ENCODE measurements at places on chromosomes 12 and 14.

- DNase-seq: no peak
Measured at GRCh38 chr12:89840162-89840922, 131.7 kb upstream of the ATP2B1 start.

DNA sequence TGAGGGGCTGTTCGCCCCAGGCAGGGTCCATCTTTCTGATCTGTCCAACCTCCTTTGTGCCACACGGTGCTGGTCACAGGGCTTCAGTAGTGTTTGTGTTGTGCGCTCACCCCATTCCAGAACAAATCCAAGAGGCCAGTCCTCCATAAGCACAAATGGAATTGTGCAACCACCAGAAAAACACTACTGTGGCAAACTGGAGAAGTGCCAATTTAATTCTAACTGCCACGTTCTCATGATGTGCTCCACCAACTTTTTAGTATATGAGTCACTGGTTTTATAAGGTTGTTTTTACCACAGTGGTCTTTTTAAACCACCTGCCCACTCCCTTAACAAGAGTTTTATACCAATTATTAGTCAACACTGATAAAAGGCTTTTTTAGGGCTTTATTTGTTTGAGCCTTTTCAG lies 380.2 kb downstream of the NAV3 start:
- no peak for DNase-seq

DNA sequence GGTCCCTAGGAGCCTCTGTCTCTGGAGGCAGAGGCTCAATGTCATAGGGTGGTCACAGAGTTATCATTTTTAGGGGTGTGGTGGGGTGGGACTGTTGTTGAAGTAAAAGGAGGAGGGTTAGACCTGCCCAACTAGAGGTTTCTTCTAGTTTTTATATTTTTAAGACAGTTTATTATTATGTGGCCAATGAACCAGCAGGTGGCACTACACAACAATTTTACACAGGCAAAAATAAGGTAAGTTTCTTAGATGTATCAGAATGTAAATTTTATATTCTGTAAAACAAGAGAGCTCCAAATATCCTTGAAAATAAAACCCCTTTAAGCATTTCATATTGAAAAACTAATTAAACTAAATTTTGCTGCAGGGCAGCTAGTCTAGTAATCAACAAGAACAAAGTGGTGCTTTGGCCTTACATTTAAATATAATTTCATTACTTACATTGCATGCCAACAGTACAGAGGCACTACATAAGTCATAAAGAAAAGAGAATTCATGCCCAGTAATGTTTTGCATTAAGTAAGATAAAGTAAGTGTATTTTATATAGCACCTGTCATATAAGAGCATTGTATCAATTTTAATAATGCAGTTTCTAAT lies 22.2 kb upstream of the OVCH1 start:
- no peak for DNase-seq

DNA sequence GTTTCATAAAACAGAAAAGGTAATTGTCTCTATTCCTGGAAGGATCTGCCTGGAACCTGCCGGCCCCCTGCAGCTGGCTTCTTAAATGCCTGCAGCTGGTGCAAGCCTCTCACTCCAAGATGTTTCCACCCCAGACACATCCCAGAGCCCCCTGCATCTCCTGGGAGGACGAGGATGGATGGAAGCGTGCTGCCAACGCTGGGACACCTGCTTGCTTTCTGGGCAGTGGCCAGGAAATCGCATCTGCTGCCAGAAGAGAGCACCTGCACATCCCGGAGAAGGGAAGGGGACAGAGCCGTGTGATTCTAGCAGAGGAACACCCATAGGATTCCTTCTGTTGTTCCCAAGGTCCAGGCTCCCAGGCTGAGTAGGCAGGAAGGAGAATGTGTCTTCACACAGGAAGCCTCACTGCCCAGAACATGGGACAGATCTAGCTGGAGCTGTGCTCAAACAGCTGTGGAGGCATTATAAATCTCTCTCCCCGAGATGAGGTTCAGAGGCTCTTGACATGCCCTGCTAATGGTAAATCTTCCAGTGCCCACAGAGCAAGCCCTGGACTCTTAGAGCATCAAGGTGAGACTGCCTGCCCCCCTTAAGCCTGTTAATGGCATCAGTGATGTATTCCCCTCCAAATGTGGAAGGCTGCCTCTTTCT lies 138.8 kb upstream of the MAP1LC3B2 start:
- DNase-seq: no peak

GRCh38 chr12:93889516-93890212 lies 212.5 kb downstream of the CRADD start:
- DNase-seq: no peak

DNA sequence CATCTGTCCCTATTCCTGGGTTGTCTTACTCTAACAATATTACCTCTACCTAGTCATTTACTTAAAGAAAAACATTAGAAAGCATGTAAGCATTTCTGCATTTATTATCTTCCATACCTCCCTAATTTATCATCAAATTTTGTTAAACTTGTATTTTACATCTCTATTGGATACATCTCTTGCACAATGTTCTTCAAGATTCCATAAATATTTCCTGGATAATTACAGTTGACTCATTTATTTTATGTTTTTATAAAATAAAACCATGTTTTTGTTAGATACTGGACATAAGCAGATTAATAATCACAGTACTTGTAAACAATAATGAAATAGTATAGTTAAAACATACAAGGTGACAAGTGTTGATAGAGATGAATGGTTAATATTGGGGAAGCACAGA lies 209.0 kb downstream of the TMTC3 start:
- no peak for DNase-seq

DNA sequence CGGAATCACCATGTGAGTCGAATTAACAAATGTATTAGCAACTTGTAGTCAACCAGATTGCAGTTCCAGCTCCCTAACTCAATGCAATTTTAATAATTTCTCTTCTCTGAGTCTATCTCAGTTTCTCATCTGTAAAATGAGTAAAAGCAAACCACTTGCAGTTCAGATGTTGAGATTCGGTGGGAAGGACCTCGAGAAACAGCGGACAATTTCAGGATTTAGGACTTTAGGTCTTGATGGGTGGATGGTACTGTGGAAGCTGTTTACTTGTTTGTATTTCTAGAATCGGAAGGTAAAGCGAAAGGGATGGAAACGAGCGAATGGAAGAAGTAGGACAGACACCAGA lies 510 bp upstream of the TTC8 start:
- no peak for DNase-seq

DNA sequence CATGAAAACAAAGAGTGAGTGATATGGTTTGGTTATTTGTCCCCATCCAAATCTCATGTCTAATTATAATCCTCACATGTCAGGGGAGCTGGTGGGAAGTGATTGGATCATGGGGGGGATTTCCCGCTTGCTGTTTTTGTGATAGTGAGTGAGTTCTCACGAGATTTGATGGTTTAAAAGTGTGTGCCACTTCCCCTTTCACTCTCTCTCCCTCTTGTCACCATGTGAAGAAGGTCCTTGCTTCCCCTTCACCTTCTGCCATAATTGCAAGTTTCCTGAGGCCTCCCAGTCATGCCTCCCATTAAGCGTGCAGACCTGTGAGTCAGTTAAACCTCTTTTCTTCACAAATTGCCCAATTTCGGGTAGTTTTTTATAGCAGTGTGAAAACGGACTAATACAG lies 2.1 kb upstream of the ATXN7L3B start:
- no peak for DNase-seq

GRCh38 chr12:21818627-21819026 lies 44.1 kb upstream of the KCNJ8 start:
- DNase-seq: no peak

GRCh38 chr14:94827711-94828447 lies 58.0 kb upstream of the GSC start:
- no peak for DNase-seq

- DNase-seq: no peak
Measured at GRCh38 chr12:53550595-53550994, 43.3 kb upstream of the NPFF start.

DNA sequence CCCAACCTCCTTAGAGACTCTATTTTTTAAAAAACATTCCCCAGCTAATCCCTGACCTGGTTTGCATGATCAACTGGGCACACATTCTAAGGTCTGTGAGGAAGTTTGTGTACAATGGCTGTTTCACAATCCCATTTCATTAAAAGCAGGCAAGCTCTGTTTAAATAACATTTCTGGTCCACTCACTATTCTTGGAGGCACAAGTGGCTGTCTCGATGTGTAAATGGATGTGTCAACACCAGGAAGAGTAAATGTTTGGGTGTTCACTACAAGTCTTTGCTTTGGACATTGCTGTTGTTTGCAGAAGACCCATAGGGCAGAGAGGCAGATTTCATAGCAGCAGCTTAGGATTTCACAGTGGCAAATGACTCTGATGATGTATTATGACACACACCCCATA lies 98.3 kb downstream of the PDZRN4 start:
- DNase-seq: no peak

DNA sequence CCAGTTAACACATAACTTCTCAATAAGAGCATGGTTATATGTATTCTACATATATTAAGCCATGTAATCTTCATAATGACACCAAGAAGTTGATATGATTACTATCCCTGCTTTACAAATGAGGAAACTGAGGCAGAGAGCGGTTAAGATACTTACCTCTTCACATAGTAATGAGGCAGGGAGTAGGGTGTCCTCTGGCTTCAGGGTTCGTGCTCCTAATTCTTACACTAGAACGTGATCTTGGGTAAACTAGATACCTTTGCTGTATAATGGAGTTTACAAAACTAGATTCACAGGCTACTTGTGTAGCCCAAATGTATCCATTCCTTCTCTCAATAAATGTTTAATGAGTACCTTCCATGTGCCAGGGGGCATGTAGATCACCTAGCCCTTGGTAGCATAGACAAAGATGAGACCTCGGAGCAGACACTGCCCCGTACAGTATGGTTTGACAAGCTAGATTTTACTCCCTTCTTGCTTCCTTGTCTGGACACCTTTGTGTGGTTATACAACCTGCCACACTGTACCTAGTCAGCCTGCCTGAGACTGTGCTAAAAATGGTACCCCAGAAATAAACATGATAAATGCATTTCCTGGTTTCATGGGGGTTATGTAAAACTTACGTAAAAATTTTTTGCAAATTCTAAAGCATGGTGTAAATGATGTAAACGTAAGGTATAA lies 991.8 kb downstream of the VRK1 start:
- DNase-seq: no peak

DNA sequence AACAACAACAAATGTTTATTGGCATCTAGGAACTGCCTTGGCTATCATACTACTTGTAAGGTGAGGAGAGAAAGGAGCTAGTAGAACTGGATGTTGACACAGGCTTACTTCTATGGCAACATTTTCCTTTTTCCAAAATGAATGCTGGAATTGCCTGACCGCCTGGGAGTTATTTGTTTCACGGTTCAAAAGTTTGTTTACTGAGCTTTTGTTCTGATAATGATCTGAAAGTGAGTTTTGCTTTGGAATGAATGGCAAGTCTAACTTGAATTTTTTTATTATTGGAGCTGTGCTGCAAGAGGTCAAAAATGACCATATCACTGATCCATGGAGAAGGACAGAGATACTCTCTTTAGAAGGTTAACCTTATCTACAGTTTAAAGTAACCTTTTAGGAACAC lies 183.5 kb upstream of the CAND1 start:
- no peak for DNase-seq

GRCh38 chr12:54159589-54159988 lies 29.2 kb downstream of the SMUG1 start:
- no peak for DNase-seq

GRCh38 chr12:39393890-39394289 lies 49.0 kb downstream of the KIF21A start:
- DNase-seq: no peak

- DNase-seq: no peak
Measured at GRCh38 chr12:121649819-121650353, 19.6 kb downstream of the MORN3 start.

DNA sequence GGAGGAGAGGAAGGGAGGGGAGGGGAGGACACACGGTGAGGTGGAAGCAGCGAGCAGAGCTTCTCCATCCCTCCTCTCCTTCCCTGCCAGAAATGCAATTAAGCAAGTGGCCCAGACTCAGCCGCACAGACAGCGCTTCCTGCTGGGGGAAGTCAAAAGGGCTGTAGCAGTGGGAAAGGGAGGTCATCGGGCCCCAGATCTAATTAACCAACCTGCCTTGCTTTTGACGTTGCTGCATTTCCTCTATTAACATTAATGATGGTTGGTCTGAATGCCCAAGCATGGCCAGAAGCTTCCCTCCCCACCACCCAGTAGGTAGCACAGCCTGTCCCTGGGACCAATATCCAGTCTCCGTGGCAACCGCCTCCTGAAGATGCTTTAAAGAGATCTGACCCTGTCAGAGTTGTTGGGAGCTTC lies 4.6 kb upstream of the NGB start:
- no peak for DNase-seq

DNA sequence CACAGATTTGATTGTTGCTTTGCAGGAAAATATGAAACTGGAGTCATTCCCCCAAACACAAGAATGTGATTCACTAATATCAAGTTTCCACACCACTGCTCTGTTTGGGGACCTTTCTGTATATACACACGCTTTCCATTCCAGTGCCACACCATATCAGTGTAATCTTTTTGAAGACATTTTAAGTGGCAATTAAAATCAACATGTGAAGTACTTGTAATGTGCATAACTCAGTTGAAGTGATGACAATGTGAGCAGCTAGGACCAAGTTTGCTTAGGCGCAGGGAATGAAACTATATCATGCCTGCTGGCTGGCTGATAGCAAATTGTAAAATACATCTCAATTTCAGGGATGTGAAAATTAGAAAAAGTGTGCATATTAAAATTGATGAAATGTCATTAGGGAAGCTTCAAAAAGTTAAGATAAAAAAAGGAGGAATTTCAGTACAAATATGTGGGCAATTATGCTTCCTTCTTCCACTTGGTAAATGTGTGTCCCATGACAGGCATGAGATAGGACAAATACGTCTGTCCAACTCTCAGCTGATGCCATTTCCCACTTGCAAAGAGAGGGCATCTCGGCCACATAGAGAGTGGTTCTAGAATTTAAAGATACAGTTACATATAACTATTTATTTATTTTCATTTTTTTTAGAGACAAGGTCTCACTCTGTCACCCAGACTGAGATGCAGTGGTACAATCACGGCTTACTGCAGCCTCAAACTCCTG lies 43.7 kb downstream of the HSPB8 start:
- no peak for DNase-seq

GRCh38 chr12:112025808-112026375 lies 12.7 kb downstream of the ERP29 start:
- DNase-seq: no peak

- DNase-seq: peak; percentile 70
Measured at GRCh38 chr14:52342849-52343596, 28.9 kb downstream of the PTGER2 start.

- no peak for DNase-seq
Measured at GRCh38 chr12:122533856-122534255, 6.8 kb downstream of the KNTC1 start.
